NCI-H524 (cell line): ENCODE measurements at places on chromosomes 16 and 17.

GRCh38 chr17:10474536-10474935 is 5.2 kb upstream of the MYH4 start:
- no peak for DNase-seq

DNA sequence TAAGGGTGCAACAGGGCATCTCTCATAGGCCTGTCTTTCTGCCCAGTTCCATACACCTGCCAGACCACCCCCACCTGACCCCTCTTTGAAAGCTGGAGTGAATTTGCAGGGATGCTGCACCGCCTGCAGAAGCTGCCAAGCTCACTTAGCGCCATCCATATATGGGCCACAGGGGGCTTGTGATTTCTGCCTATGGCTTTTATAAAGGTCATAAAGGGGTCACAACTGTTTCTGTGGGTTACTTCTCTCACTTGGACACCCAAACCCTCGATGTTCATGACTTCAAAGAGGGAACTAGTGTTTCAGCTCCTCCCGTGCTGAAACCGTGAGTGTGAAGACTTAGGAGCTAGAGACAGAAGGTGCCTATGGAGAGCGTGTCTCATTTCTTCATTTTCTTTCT is 23.9 kb upstream of the MEAK7 start:
- no peak for DNase-seq

DNA sequence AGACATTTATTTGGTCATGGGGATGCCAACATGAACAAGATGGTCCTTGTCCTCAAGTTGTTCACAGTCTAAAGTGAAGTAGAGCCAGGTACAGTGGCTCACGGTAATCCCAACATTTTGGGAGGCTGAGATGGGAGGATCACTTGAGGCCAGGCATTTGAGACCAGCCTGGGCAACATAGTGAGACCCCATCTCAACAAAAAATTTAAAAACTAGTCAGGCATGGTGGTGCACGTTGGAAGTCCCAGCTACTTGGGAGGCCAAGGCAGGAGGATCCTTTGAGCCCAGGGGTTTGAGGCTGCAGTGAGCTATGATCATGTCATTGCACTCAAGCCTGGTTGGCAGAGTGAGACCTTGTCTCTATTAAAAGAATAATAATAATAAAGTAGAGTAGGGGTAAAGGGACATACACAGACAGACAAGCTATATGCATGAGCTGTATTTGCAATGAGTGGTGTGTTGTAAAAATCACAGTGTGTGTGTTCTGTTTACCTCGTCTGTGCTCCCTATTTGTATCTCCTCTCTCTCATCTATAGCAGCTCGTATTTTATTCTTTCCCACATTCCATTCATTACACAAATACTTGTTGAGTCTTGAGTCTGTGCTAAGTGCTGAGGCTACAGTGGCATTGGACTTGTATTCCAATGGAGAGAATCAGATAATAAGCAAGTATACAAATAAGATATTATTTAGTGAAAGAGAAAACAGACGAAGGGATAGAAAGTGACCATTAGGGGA is 73.9 kb upstream of the DHX40 start:
- no peak for DNase-seq

- DNase-seq, result no peak
Observed at GRCh38 chr16:79473456-79473855, 127.1 kb downstream of the MAF start.

DNA sequence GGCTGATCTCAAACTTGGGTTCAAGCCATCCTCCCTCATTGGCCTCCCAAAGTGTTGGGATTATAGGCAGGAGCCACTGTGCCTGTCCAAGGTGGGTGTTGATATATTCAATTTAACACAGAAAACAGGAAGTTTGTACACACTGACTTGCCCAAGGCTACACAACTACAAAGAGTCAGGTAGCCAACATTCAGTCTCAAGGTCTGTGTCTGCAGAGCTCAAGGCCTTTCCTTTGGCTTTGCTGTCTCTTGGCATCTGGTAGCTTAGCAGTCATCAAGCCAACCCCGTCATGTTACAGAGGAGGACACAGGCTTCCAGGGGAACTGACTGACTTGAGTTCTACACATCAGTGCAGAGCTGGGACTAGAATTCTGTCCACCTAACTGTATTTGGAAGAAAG is 11.9 kb upstream of the MEFV start:
- no peak for DNase-seq
